Purkinje cell (primary cell): ENCODE measurements at places on chromosomes 5 and 9. TPM values are rescaled to one million over a fixed set of nuclear protein-coding genes. Genes with fewer than 3 reads are reported as not detected.

The SPATA6L gene
- 0.65 and 3.5 TPM in 2 replicates for polyA plus RNA-seq

The CCL21 gene
- polyA plus RNA-seq = not detected in 2 replicates

The FAM153A gene
- polyA plus RNA-seq = 3.1 and 8.3 TPM in 2 replicates

The IFNA2 gene
- polyA plus RNA-seq = 0.22 TPM in 1 of 2 replicates, not detected in the other

The CNOT8 gene
- 21.7 and 26.4 TPM in 2 replicates for polyA plus RNA-seq

The BTNL3 gene
- not detected in 2 replicates for polyA plus RNA-seq
